ENCODE measurements at places on chromosomes 7 and 10.

- peak; percentile 15 for DNase-seq
Measured at GRCh38 chr7:80918399-80918798, 452 bp downstream of the SEMA3C start.

DNA sequence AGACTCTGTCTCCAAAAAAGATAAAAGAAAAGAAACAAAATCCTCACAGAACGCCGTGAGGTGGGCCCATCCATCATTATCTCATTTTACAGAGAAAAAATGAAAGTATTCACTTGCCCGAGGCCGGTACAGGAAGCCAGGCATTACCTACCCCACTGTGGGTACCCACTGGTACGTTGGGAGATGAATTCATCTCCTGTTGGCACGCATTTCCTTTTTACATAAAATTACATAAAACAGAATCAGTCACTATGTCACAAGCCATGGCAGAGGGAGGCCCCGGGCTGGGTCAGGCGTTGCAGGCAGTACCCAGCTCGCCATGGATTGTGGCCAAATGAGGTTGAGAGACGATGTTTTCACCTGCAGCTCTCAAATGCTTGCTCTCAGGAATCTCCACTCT, 38.6 kb upstream of the TNRC18 start:
- DNase-seq = no peak

- no peak for DNase-seq
Measured at GRCh38 chr7:110835849-110836248, 255.1 kb upstream of the LRRN3 start.

DNA sequence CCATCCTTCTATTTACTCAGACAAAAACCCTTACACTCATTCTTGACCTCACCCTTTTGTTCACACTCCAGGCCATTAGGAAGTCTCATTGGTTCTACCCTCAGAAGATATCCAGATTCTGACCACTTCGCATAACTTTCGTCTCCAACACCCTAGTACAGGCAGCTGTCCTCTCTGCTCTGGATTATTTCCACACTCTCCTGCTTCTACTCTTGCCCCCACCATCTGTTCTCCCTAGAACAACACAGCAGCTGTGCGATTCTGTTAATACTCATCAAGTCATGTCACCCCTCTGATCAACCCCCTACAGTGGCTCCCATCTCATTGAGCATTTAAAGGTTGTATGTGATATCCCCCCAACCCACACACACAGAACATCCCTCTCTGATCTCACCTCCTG, 15.5 kb upstream of the TRIL start:
- no peak for DNase-seq

GRCh38 chr7:150823043-150823442, 22.5 kb downstream of the TMEM176A start:
- DNase-seq = no peak

GRCh38 chr7:111413739-111414138, 148.6 kb downstream of the IMMP2L start:
- DNase-seq = no peak

DNA sequence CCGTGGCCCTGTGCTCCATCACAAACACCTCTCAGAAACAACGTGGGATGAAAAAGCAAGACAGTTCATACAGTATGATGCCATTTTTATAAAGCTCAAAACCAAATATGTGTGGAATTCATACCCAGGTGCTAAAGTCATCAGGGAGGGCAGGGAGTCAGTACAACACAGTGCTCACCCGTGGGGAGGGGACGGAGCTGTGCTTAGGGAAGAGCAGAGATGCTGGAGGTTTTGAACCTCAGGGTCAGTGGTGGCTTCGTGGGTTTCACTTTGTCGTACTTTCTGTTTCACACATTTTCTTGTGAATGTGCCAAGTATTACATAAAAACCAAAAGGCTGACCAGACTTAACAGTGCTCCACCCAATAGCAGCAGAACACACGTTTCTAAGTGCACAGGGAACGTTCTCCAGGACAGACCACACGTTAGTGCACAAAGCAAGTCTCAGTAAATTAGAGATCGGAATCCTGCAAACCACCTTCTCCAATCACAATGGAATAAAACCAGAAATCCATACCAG, 21.2 kb downstream of the ZMIZ2 start:
- no peak for DNase-seq

DNA sequence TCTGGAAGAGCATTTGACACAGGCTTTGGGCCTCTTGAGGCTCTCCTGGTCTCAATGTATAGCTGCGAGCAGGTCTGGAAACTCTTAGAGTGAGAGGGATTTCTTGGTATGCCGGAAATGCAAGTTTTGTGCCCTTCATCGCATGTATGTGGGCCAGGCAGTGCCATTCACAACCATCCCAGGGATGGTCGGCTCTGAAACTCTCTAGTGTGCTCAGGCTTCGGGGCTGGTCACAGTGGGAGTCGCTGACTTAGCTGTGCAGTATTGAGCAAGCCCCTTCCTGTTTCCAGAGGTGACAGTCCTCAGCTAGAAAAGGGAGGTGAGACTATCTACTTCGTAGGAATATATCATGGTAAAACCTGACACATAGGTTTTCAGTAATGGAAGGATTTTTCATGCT, 2.0 kb upstream of the AOAH start:
- no peak for DNase-seq

- DNase-seq = no peak
Measured at GRCh38 chr10:35089611-35090161, 455 bp downstream of the CUL2 start.

DNA sequence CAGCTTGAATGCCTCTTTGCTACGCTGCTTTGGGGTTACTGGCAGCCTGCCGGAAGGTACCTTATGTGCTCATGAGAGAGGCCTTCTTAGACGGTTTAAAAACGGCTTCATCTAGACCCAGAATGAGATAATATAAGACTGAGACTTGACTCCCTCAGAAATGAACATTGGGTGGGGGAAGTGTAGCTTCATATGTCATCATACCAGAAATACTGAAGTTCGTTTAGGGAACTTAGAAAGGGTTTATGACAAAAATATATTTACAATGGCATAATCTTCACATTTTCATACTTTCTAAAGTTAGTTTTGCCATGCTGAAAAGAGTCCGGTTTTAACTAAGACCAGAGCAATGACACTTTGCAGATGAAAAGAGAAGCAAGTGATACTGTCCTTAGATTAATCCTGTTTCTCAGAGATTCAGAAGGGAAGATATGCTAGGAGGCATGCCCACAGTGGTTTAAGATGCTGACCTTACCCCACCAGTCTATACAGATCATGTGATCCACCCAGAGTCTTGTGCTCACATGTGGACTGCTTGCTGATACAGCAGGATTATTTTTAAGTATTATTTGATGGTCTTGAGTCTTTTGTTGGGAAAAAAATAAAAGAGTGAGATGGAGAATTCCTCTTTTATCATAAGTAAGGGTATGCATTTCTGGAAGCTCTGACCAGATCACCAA, 40.8 kb upstream of the HGF start:
- DNase-seq = no peak

Measured in prostate gland (tissue), 2 donors.